Stomach (tissue), 19 donors: ENCODE measurements at places on chromosomes 11 and 22. TPM values are rescaled to one million over a fixed set of nuclear protein-coding genes. Genes with fewer than 3 reads are reported as not detected.

PANX3 gene
- not detected for polyA plus RNA-seq

XKR3 gene
- not detected for polyA plus RNA-seq

GRCh38 chr11:38252620-38253019, 1654.6 kb upstream of the RAG2 start:
- H3K4me3 ChIP-seq = no peak overlapping the region
- no peaks in the 10 kb centered on the region for H3K27me3 ChIP-seq

GGT5 gene
- 17.0 TPM for polyA plus RNA-seq

- DNase-seq = no peak
- H3K27me3 ChIP-seq = peaks cover 4% of the 10 kb centered on the region
- H3K36me3 ChIP-seq = no peaks in the 10 kb centered on the region
These were observed 9.6 kb upstream of the CABP2 start for GRCh38 chr11:67532889-67533288.

- DNase-seq = no peak
- no peak overlapping the region for H3K27ac ChIP-seq
- H3K27me3 ChIP-seq = no peaks in the 10 kb centered on the region
- peaks cover 46% of the 10 kb centered on the region for H3K4me1 ChIP-seq
- peaks cover 21% of the 10 kb centered on the region for H3K36me3 ChIP-seq
These were observed 1.2 kb upstream of the DRG1 start for GRCh38 chr22:31398231-31398630.

ALDH3B1 gene
- 6.7 TPM for polyA plus RNA-seq

DNA sequence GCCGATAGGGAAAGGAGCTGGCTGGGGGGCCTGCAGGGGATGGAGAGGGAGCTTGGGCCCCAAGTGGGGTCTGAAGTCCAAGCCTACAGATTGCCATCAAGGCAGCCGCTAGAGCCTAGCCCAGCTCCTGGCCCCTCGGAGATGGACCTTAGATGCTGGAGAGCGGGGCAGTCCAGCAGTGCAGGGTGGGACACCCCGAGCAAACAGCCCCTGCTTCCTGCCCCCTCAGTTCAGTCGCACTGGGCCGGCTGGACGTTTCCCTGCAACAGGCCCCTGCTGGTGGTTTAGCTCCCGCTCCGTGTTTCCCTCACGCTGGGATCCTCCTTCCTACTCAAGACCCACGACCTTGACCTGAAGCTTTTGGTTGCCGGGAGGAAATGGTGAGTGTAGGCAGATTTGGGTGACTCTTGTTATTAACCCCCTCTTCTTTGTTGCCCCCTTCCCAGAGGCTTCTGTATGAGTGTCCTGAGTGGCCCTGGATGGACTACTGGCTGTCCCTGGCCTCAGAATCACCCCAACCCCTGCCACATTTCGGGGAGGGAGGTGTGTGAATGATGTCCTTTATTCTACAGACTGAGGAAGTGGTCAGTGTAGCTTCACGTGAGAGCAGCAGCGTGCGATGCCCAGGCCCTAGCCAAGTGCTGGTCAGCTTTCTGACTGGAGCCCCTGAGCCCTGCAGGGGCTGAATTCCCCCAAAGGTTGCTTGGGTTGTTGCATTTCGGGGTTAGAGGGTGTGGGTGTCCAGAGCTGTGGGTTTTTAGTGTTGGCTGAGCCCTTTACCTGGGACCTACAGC, 2.7 kb downstream of the ST3GAL4 start:
- H3K4me3 ChIP-seq = no peak overlapping the region
- DNase-seq = no peak
- no peaks in the 10 kb centered on the region for H3K36me3 ChIP-seq
- H3K27ac ChIP-seq = peak overlapping the region; percentile 76

- no peak for DNase-seq
- H3K4me1 ChIP-seq = peaks cover 41% of the 10 kb centered on the region
- H3K27me3 ChIP-seq = no peaks in the 10 kb centered on the region
- H3K27ac ChIP-seq = peak overlapping the region; percentile 93
- H3K4me3 ChIP-seq = peak overlapping the region; percentile 51
These were observed 516 bp downstream of the LRFN4 start for GRCh38 chr11:66857234-66857926.
